ENCODE measurements at places on chromosomes 12 and 14.

DNA sequence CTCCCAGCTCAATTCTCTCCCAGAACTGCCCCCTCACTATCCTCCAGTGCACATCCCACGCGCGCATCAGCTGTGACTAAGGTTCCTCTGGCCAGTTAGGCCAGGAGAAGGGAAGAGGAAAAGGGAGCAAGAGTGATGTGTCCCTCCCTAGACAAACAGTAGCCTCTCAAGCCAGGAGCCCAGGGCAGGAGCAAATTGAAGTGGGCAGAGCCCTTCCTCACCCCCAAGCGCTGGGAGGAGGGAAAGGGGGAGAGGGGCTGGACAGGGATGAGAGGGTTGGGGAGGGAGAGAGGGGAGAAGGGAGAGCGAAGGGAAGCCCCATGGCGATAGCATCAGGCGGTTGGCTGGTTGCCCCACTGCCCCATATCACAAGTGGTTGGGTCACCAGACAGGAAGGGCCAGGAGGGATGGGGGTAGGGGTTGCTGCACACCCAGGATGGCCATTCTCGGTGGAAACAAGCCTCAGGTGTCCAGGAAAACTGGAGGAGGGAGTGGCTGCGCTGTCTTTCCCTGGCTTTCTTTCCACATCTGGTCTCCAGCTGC, 1.1 kb downstream of the CD63 start:
- DNase-seq, result no peak

- no peak for DNase-seq
Observed at GRCh38 chr12:41968599-41968998, 176.1 kb downstream of the GXYLT1 start.

DNA sequence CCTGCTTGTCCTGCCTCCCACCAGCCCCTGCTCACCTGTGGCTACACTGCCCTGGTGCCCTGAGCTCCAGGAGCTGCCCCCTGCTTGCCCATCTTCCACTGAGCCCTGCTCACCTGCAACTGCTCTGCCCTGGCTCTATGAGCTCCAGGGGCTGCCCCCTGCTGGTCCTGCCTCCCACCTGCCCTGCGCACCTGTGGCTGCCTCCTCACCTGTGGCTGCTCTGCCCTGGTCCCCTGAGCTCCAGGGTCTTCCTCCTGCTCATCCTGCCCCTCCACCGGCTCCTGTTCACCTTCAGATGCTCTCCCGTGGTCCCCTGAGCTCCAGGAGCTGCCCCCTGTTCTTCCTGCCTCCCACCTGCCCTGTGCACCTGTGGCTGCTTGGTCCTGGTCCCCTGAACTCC, 247.6 kb downstream of the TMEM121 start:
- DNase-seq, result no peak

- no peak for DNase-seq
Observed at GRCh38 chr12:101648195-101648594, 49.2 kb upstream of the CHPT1 start.

- DNase-seq, result no peak
Observed at GRCh38 chr14:39228509-39229221, 5.0 kb upstream of the MIA2 start.

GRCh38 chr12:126708492-126708896, 1558.5 kb upstream of the TMEM132C start:
- DNase-seq, result no peak

GRCh38 chr14:33505963-33506329, 444.9 kb downstream of the EGLN3 start:
- no peak for DNase-seq

DNA sequence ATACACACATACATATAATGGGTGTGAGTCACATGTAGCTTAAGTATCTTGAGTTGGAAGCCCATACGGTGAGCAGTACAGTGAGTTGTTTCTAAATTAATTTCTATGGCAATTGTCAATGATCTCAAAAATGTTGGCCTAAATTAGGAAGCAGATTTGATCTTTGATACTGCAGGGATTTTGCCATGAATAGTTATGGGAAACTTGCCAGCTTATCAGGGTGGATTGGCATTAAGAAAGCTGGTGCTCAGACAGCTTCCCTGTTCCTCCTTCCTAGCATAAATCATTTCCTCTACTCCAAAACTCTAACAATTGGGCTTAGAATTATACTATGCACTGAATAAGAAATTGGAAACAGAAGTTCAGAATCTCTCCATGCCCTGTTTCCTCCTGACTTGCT, 150.9 kb upstream of the FRMD6 start:
- DNase-seq, result no peak

DNA sequence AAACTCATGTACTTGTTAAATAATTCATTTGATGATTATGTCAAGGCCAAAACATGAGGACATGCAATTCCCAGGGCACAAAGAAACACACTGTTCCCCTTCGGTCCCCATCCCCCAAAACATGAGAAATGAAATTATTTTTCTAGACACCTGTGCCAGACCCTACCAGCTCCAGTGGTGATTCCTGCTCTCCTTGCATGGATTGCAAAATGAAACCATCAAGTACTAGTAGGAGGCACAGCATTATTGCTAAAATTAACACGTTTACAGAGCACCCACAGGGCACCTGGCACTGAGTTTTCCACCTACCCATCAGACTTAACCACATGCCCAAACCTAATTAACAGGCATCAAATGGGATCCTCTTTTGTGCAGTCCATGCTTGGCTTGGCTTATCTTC, 76.6 kb downstream of the ZFC3H1 start:
- no peak for DNase-seq

- no peak for DNase-seq
Observed at GRCh38 chr12:124480469-124481256, 86.7 kb downstream of the NCOR2 start.

GRCh38 chr12:27534060-27534764, 10.2 kb downstream of the PPFIBP1 start:
- no peak for DNase-seq

DNA sequence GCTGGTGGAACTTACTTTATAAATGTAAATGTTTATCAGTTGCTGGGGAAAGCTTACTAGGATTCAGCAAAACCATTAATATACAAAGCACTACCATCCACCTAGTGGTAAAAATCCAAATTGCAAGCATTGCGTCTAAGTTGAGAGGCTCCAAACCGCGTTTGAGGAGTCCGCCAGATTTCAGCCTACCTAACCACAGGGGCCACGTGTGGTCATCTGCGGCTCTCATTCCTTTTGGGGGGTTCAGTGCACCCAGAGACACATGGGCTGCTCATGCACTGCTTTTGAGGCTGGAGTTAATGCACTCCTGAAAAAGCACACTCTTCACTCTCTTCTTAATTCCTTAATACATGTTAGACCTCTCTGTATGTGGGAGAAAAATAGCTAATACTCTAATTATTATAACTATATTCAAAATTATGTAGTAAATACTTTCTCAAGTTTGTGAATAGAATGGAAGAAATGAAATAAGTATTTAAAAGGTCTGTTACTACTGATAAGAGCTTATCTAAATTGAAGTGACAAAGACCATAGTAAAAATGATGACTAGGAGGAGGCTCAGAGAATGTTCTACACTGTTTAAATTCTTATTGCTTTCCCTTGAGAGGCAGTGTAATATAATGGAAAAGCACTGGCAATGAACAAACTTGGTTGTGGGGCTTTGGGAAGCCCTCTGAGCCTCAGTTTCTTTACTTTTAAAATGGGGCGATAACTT, 41.4 kb upstream of the MANSC4 start:
- DNase-seq, result peak; percentile 56

DNA sequence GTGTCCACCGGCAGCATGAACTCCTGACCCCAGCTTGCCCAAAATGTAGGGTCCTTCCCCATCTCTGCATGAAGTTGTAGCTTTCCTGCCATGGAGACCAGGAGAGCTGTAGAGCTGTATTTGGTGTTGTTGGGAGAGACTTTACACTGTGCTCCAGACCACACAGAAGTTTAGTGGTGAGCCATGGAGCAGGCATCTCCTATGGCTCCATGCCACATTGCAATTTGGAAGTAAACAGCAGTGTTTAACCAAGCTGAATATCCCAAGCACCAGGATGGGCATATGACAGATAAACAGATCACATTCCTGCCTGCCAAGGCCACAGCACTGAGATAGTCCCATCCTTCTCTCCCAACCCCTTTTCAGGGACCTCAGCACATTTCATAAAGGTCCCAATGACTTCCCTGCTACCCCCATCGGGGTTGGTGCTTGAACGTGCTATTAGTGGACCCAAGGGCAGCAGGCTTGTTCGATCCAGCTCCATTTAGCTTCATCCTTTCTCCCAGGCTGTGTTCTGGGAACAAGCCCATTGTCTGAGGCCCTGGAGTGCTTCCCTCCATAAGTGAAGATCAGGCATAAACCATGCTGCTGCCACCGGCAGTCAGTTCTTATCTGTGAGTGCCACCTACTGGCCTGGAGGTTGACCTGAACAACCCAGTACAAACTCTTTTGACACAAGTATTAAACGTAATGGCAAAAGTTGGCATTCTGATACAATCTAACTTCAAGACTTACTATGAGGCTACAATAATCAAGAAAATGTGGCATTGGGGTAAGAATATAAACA, 172.3 kb upstream of the ATXN7L3B start:
- peak; percentile 9 for DNase-seq

Data from retina (tissue), 1 donor.